ENCODE measurements at places on chromosomes 16 and 17. TPM values are rescaled to one million over a fixed set of nuclear protein-coding genes. Genes with fewer than 3 reads are reported as not detected.

MYCBPAP gene
- 1.0 TPM for total RNA-seq

DHRS7C gene
- total RNA-seq: not detected

MEAK7 gene
- 6.1 TPM for total RNA-seq

RAC3 gene
- total RNA-seq: 1.5 TPM

CYBA gene
- 73.8 TPM for total RNA-seq

GRCh38 chr17:81249223-81250040 is 10.3 kb downstream of the NDUFAF8 start:
- DNase-seq: peak; percentile 58
- H3K36me3 ChIP-seq: peaks cover 3% of the 10 kb centered on the region
- H3K4me3 ChIP-seq: no peak overlapping the region
- no peaks in the 10 kb centered on the region for H3K4me1 ChIP-seq

- H3K27ac ChIP-seq: peak overlapping the region; percentile 64
- H3K4me1 ChIP-seq: peaks cover 36% of the 10 kb centered on the region
- H3K36me3 ChIP-seq: no peaks in the 10 kb centered on the region
Measured at GRCh38 chr17:17714261-17714866, 33.1 kb downstream of the RAI1 start.

DNA sequence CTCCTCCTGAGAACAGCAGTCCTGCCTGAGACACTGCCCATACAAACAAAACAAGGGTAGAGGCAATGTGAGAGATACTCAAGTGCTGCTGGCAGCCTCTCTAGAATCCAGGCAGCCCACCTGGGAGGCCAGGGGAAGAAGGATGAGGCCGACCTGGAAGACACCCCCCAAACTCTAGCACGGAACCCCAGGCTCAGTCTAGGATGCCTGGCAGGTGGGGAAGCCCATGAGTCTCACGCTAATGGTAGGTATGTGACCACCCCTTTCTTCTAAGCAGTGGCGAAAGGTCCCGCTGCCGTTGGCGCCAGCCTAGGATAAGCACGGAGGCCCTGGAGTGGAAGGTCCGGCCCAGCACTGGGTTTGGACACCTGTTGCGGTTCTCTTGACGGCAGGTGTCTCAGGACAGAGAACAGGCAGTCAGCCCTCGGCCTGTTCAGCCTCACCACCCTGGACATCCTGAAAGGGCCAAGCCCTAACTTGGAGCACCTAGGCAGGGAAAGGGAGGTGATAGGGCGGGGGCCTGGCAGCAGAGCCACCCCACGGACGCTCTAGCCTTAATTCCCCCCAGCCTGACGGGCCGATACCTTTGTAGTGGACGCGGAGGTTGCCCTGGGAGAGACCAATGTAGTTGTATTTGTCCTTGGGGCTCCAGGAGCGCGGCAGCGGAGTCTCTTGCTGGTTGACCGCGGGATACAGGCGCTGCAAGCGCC is 487 bp downstream of the RANBP10 start:
- H3K4me3 ChIP-seq: peak overlapping the region; percentile 99
- H3K27me3 ChIP-seq: no peaks in the 10 kb centered on the region
- H3K4me1 ChIP-seq: peaks cover 8% of the 10 kb centered on the region
- peak overlapping the region; percentile 78 for H3K27ac ChIP-seq
- peak; percentile 42 for DNase-seq
- no peaks in the 10 kb centered on the region for H3K36me3 ChIP-seq

- H3K27me3 ChIP-seq: no peaks in the 10 kb centered on the region
- no peak for DNase-seq
- H3K4me3 ChIP-seq: no peak overlapping the region
Measured at GRCh38 chr17:19254651-19255050, 17.5 kb downstream of the EPN2 start.

GRCh38 chr16:87790292-87791100 is 24.7 kb upstream of the KLHDC4 start:
- H3K27me3 ChIP-seq: no peaks in the 10 kb centered on the region
- peak; percentile 41 for DNase-seq
- H3K27ac ChIP-seq: peak overlapping the region; percentile 28
- H3K4me1 ChIP-seq: no peaks in the 10 kb centered on the region
- H3K4me3 ChIP-seq: no peak overlapping the region
- H3K36me3 ChIP-seq: no peaks in the 10 kb centered on the region

- no peak for DNase-seq
- no peaks in the 10 kb centered on the region for H3K36me3 ChIP-seq
- peak overlapping the region; percentile 59 for H3K4me3 ChIP-seq
- H3K27ac ChIP-seq: no peak overlapping the region
- H3K4me1 ChIP-seq: no peaks in the 10 kb centered on the region
- no peaks in the 10 kb centered on the region for H3K27me3 ChIP-seq
Measured at GRCh38 chr17:59221159-59221847, 992 bp downstream of the GDPD1 start.

DNA sequence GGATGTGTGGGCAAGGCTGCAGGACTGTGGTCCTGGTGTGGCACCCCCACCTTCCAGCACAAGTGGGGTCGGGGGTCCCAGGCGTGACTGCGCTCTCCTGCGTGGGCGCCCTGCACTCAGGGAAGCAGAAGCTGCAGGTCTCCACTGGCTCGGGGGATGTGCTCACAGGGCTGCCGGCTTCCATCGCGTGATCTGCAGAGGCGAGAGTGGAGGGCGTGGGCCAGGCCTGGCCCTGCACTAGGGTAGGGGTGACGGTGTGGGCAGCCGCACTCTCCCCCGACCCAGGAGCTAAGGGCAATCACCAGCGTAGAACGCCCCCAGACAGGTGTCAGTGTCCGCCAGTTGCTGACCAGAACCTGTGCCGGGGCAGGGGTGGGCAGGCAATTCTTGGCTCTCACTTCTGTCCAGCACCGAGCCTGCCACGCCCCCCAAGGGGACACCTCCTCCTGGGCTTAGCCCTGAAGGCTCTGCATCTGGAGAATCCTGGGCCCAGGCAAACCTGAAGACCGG is 32.3 kb downstream of the TNFRSF13B start:
- H3K36me3 ChIP-seq: no peaks in the 10 kb centered on the region
- no peaks in the 10 kb centered on the region for H3K4me1 ChIP-seq
- no peak for DNase-seq
- no peaks in the 10 kb centered on the region for H3K27me3 ChIP-seq

GRCh38 chr17:28258347-28258887 is 60.6 kb upstream of the TMEM97 start:
- DNase-seq: peak; percentile 72
- peaks cover 12% of the 10 kb centered on the region for H3K4me1 ChIP-seq
- H3K27me3 ChIP-seq: no peaks in the 10 kb centered on the region
- H3K36me3 ChIP-seq: no peaks in the 10 kb centered on the region
- H3K4me3 ChIP-seq: no peak overlapping the region

DNA sequence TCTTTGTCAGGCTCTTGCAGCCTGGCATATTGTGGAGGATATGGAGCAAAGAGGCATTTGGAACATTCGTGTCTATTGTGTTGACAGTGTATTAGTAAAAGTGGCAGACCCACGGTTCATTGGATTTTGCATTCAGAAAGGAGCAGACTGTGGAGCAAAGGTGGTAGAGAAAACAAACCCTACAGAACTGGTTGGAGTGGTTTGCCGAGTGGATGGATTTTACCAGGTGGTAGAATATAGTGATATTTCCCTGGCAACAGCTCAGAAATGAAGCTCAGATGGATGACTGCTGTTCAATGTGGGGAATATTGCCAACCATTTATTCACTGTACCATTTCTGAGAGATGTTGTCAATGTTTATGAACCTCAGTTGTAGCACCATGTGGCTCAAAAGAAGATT is 44.5 kb downstream of the EFCAB13 start:
- no peaks in the 10 kb centered on the region for H3K4me1 ChIP-seq
- H3K36me3 ChIP-seq: no peaks in the 10 kb centered on the region
- H3K27me3 ChIP-seq: no peaks in the 10 kb centered on the region
- H3K27ac ChIP-seq: no peak overlapping the region
- no peak for DNase-seq

DNA sequence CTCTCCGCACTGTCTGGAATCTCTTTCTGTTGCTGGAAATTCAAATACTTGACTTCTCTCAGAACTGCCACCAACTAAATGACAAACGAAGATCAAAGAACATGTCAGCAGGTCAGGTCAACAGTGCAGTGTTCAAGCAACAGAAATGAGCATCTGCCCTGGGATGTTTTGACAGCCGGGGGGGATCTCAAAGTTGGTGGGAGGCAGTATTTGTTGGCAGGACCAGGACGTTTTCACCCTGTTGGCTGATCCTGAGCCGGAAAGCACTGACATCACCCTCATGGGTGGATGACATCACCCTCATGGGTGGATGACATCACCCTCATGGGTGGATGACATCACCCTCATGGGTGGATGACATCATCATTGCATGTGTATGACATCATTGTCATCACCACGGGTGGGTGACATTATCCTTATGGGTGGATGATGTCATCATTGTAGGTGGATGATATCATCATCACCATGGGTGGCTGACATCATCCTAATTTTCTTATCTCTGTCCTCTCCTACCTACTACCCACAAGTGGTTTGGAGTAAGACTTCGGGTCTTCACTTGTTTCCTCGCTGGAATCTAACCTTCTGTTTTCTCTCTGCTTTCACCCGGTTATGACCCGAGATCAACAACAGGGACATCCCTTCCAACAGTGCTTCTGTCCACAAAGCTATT is 18.9 kb downstream of the DNAH17 start:
- no peak overlapping the region for H3K4me3 ChIP-seq
- H3K4me1 ChIP-seq: no peaks in the 10 kb centered on the region
- DNase-seq: no peak
- no peaks in the 10 kb centered on the region for H3K36me3 ChIP-seq
- H3K27ac ChIP-seq: no peak overlapping the region

GRCh38 chr17:1979182-1979985 is 45.8 kb downstream of the RTN4RL1 start:
- no peak for DNase-seq
- no peak overlapping the region for H3K27ac ChIP-seq
- no peaks in the 10 kb centered on the region for H3K36me3 ChIP-seq

GRCh38 chr16:22694887-22695382 is 119.0 kb upstream of the HS3ST2 start:
- no peak overlapping the region for H3K4me3 ChIP-seq
- H3K27me3 ChIP-seq: no peaks in the 10 kb centered on the region
- no peaks in the 10 kb centered on the region for H3K36me3 ChIP-seq
- DNase-seq: no peak
- no peaks in the 10 kb centered on the region for H3K4me1 ChIP-seq

DNA sequence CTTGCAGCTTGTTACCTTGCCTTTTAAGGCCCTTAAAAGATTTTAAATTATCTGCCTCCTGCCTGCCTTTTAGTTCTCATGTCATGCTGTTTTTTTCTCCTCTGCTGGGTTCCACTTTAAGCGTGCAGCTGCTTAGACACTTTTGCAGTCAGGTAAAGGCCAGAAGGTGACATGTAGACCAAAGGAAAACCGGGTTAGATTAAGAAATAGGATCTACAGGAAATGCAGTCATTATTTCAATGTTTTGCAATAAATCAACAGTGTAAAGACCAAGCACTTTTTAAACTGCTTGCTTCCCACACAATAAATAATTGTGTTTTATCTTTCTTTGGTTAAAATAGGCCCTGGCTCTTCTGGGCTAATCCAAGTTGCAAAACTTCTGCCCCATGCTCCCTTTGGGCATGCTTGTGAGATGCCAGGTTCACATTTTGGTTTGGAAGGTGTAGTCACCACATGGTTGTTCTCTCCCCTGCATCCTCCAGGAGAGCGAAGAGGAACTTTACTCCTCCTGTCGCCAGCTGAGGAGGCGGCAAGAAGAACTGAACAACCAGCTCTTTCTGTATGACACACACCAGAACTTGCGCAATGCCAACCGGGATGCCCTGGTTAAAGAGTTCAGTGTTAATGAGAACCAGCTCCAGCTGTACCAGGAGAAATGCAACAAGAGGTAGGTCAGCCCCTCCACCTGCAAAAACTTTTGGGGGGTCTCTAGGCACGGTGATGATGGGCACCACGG is 54.9 kb downstream of the SDR42E1 start:
- no peak overlapping the region for H3K4me3 ChIP-seq
- no peaks in the 10 kb centered on the region for H3K36me3 ChIP-seq
- H3K4me1 ChIP-seq: no peaks in the 10 kb centered on the region
- no peak for DNase-seq

DNA sequence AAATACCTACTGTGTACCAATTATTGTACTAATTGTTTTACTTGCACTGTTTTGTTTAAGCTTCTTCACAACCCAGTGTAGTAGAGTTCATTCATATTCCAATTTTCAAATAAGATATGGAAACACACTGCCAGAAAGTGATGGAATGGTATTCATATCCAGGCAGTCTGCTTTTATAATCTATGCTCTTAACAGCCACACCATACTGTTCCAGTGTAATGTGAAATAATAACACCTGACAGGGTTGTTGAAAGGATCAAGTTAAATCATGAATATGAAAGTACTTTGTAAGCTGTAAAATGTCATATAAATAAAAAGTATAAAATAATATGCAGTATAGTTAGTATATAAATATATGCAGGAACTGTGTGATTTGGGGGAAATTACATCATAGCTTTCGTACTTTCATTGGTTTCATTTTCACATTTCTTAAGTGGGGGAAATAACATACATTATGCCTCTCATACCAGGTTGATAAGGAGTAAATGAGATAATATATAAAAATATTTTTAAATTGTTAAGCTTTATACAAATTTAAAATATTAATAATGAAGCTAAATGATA is 230.8 kb downstream of the TANC2 start:
- H3K4me3 ChIP-seq: no peak overlapping the region
- no peaks in the 10 kb centered on the region for H3K27me3 ChIP-seq
- no peak for DNase-seq
- H3K36me3 ChIP-seq: no peaks in the 10 kb centered on the region
- no peaks in the 10 kb centered on the region for H3K4me1 ChIP-seq
- no peak overlapping the region for H3K27ac ChIP-seq

DNA sequence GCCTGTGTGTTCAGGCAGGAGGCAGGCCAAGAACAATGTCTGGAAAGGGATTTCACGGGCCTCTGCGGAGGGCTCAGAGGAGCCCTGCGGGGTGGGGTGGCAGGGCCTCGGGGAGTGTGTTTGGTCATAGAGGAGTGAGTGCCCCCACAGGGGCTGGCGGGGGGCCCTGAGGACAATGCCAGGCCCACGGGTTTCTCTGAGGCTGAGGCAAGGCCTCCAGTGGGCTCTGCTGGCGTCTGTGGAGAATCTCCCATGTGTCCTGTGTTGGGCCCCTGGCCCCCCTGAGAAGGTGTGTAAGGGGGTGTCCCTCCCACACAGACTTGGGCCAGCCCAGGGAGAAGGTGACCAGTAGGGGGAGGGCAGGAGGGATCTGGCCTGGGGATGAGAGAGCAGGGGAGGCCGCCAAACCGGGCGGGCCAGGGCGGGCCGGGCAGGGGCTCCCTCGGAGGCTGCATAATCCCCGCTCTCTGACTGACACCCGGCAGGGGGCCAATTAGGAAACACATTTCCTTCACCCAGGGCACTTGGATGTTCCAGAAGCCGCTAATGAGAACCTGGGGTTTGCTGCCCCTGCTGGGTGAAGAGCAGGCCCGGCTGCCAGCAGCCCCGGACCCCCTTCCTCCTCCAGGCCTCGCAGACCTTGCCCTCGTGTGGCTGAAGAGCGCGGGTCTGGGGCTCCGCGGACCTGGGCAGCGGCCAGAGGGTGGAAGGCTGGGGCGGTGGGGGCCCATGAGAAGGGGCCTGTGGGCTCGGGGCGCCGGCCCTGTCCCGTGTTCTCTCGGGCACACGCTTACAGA is 204.2 kb downstream of the NTN1 start:
- no peaks in the 10 kb centered on the region for H3K36me3 ChIP-seq
- H3K27me3 ChIP-seq: no peaks in the 10 kb centered on the region
- DNase-seq: no peak
- no peaks in the 10 kb centered on the region for H3K4me1 ChIP-seq

Data from pancreas (tissue), 10 donors.